ENCODE measurements at places on chromosomes 3 and 15.

DNA sequence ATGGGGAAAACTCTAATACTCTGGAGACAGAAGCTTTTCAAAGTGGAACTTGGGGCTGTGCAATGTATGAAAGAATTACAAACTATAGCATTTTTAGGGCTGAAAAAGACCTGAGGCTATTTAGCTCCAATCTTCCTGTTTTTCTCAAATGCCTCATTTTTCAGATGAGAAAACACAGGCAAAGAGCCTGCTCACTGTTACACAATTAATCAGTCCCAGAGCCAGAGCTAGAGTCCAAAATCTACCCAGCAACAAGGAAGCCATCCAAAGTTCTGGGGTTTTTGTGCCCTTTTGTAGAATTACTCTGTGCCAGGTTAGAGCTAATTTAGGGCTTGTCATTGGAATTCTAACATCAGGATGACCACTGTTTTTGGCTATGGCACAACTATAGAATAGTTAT is 45.5 kb downstream of the GPR149 start:
- DNase-seq: no peak

GRCh38 chr3:58009749-58010535 is 1.7 kb downstream of the FLNB start:
- DNase-seq: no peak

GRCh38 chr3:29695201-29695600 is 414.3 kb downstream of the RBMS3 start:
- no peak for DNase-seq

GRCh38 chr3:169940470-169941181 is 26.0 kb upstream of the SEC62 start:
- DNase-seq: no peak

DNA sequence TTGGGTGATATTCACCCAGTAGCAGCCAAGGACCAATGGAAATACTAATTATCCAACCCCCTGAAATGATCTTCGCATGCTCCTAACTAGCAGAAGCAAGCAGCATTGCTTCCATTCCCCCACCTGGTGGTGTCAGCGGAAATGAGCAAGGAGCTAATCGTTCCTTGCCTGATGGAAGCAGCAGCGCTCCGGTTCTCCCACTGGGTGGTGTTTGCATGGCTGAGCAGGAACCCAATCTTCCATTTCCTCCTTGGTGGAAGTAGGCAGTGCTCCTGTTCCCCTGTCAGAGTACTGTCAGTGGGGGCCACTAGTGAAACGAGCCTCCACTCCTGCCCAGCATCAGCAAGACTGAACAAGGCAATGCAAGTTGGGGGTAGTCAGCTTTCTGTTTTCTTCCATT is 311.5 kb downstream of the CACNA2D3 start:
- DNase-seq: no peak

GRCh38 chr15:31197497-31198414 is 96.2 kb upstream of the TRPM1 start:
- DNase-seq: peak; percentile 39

GRCh38 chr3:17955411-17955810 is 213.0 kb upstream of the TBC1D5 start:
- no peak for DNase-seq

DNA sequence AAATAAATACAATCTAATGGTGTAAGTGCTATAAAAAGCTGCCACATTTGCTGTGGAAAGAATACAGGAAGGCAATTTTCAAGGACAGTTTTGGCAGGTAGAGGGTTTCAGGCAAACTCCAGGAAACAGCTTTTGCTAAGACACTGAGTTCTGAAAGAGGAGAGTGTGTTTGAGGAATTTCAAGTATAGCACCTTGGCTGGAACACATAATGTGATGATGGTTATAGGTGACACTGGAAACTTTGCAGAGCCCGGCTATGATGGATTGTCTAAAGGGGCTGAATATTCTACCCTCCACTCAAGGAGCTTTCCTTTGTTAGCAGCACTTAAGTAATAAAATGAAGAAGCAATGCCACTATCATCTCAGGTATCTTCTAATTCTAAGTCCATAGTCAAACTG is 209.4 kb upstream of the TGFBR2 start:
- DNase-seq: no peak

- DNase-seq: no peak
These were observed 27.9 kb downstream of the CFAP100 start for GRCh38 chr3:126422571-126423091.

DNA sequence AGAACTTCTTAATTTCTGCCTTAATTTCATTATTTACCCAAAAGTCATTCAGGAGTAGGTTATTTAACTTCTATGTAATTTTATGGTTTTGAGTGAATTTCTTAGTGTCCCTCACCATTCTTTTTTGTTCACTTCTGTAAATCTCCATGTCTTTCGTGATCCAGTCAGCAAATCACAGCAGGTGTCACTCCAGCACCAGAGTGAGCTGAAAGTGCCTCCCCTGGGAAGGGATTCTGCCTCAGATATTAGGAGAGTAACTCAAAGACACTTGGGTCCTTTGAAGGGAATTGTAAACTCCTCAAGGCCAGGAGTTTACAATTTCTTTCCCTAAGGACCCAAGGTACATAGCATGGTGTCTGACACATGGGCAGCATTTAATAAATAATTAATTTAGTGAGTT is 207.6 kb upstream of the AZI2 start:
- DNase-seq: no peak

- peak; percentile 35 for DNase-seq
These were observed 72.2 kb downstream of the SMAD6 start for GRCh38 chr15:66774001-66774814.

DNA sequence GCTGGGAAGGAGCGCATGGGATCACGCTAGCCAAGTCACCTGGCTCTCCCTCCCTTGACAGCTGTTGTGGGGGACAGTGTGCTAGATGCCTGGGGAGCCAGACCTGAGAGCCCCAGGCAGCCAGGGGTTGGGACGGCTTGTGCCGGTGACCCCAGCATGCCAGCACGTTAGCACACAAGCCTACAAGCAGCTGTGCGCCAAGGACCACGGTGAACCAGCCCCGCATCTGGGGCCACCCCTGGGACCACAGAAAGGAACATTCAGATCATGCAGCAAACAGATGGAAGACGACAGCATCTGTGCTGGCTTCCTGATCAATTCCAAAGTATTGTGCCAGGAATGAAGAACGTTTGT is 64.8 kb downstream of the NTRK3 start:
- DNase-seq: no peak

GRCh38 chr3:194633349-194634004 is at the start of gene TMEM44:
Gene TMEM44 (minus strand): TSS chr3:194633419. CDS start chr3:194633215, 204 bp downstream.
- peak; percentile 65 for DNase-seq

DNA sequence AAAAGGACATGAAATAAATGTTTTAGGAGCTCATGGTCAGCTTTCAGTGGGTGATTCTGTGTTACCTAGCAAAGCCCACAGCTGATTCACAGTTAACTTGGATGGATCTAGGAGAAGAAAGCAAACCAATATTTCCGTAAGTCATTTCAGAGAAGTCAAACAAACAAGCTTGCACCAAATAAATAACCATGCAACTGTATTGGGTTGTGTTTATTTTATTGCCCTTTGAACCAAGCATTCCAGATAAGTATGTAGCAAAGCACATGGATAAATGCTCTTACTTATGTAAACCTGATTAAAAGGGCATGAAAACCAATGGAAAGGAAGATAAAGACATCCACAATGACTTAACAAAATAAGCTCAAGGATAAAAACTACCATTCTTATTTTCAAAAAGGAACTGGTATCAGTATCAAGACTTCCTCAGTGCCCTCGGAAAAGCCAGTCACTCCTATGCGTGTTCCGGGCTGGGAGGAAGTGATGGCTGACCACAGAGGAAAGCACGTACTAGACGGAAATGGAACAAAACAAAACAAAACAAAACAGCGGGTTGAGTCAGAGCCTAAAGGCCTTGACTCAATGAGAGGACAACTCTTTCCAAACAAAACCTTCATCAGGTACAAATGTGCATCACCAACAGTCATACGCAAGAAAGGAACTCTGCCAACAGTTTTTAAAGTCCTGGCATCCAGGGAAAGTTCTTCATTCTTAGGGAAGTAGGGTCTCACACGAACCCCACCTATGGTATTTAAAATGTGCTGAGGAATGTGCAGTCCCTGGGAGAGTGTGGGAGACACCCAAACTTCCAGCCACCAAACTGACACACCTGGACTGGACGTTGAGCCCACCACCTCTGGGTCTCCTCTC is 103.3 kb downstream of the SNRK start:
- peak; percentile 67 for DNase-seq

DNA sequence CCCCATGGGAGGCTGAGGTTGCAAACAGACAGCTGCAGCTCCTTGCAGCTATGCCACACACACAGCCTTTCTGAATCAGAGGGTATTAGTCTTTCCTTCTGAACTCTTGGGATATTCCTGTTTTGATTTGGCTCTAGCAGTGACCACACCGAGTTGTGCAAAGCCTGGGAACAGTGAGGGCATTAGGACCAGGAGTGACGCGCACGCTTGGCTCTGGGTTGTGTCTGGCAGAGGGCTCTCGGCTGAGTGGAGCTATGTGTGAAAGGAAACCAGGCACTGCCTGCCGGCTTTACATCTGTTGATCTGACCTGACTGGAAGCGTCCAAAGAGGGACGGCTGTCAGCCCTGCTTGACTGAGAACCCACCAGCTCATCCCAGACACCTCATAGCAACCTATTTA is at the start of gene GALNT15:
Gene GALNT15, plus strand, starts transcription at position 292 of the 400 bp plus-strand sequence. CDS start 472 bp downstream, outside the sequence.
- no peak for DNase-seq

DNA sequence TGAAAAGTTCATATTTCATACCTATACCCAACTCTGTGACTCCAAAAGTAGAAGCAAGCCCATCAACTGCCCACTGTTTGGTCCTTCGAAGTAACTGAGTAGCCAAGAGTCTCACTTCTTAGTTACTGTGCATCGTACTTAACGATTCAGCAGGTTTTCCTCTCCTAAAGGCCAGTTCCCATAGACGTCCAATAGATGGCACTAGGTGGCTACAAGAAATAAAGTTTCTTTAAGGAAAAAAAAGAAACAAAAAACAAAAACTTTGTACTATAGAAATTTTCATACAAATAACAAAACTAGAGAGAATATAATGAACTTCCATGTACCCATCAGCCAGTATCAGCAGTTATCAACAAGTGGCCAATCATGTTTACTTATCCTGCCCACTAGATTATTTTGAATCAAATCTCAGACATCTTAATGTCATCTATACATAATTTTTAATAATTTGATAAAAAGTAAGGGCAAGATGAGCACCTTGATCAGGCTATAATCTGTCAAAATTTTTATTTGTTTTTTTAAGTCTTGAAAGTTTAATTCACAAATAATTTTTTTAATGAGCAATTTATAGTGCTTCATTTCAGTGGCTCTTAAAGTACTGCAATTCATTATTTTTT is 63.8 kb upstream of the ACP3 start:
- no peak for DNase-seq

GRCh38 chr15:83100097-83100646 is 7.3 kb upstream of the TM6SF1 start:
- DNase-seq: no peak

DNA sequence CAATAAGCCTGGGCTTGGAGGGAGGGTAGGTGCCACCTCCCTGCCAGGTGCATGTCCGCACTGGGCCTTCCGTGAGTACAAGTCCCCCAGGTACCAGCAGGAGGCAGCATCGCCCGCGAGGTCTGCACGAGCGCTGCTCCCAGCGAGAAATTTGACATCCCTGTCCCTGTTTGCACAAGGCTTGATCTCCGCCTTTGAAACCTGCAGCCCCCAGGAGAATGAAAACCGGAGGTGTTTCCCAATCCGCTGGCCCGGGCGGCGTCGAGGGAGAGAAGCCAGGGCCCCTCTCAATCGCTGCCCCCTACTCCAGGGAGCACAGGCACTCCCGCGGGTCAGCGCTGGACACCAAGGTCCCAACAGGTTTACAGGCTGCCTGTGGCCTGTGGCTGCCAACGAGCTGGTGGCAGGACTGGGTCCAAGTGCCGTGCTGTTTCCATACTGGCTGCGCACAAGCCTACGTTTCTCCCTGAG is 961 bp downstream of the HAPLN3 start:
- peak; percentile 89 for DNase-seq

- DNase-seq: no peak
These were observed 131.0 kb downstream of the NTRK3 start for GRCh38 chr15:88125576-88125975.

GRCh38 chr3:113136071-113136470 is 75.3 kb upstream of the BOC start:
- DNase-seq: no peak

DNA sequence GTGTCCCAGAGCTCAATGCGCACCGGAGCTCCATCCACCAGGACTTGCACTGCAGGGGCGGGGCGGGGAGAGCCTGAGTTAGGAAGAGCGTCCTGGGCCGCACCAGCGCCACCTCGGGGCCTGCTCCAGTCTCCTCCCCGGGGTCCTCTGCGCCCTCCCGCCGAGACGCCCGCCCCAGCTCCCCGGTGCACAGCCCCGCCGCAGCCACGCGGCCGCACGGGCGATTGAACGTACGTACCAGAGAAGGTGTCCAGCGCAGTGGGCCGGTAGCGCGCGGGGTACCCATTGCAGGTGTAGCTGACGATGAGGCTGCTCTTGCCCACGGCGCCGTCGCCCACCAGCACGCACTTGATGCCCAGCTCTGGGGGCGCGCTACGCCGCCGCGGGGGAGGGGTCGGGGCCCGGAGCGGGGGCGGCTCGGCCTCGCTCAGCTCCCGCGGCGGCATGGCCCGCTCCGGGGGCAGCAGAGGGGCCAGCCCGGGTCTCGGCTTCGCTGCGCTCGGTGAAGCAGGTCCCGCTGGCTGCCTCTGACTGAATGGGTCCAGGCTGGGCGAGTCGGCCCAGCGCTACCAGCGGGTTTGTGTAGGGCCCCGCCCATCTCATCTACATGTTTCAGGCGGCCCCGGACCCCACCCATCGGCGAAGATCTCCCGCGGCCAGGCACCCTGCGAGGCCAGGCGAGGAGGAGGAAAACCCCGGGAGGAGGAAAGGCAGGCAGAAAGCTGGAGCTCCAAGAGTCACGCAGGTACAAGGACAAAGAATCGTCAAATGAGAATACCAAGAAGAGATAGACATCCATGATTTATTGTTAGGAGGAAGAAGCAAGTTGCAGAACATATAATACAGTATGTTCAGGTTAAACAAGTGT is at the start of gene RHOV:
Gene RHOV, minus strand, starts transcription at position 541 of the 868 bp plus-strand sequence. Its CDS starts 95 bp downstream, at position 446.
- peak; percentile 57 for DNase-seq

DNA sequence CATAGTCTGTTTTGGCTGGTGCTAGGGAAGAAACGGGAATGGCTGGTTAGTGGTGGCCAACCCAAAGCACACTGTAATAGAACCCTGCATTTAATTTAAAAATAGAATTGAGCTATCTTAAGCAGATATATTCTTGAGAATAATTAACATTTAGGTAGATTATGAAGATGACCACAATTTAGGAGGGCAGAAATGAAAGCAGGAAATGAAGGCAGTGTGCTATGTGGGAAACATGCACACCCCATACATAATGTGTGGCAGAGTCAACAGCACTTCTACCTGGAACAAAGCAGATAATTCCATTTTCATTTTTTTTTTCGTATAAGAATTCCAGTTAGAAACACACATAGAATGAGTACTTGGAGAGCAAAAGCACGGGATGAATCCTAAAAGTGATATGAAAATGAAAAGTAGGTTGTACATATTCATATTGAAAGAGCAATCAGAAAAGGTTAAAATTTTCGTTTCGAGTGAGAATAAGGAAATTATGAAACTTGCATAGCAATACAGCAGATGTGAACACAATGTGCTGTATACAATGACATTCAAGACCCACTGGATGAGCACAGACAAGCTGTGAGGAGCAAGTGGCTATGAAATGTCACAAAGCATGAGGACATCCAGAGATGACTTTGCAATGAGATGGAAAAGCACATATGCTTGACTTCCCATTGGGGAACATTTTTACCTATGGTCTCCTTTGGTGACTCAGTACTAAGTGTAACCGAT is 102.6 kb downstream of the TFG start:
- DNase-seq: no peak

All from activated CD8-positive, alpha-beta memory T cell treated with anti-CD3 and anti-CD28 coated beads, Interleukin-2, amount 50 U/mL, for 4 hours (primary cell).